ENCODE measurements at places on chromosomes 4 and X.

DNA sequence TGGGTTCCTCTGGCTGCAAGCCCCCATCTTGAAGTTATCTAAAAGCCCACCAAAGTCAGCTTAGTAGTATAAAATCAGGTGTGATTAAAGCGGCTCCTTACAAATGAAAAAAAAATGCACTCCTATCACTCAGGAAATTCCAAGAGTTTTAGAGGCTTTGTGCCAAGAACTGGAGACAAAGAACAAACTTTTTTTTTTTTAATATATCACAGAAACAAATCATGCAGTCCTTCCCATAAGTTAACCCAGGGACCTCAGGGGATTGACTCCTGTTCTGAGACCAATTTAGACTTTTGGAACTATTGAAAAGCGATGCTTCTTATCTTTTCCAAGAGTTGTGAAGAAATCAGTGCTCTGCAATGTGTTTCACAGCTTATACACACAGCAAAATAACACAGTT is 53.6 kb downstream of the HHIP start:
- DNase-seq = no peak

- DNase-seq = no peak
Measured at GRCh38 chrX:106692425-106693065, 34.0 kb upstream of the RNF128 start.

GRCh38 chrX:15797707-15798106 is 7.4 kb downstream of the ZRSR2 start:
- no peak for DNase-seq

GRCh38 chrX:123691776-123692175 is 41.1 kb downstream of the THOC2 start:
- DNase-seq = no peak

DNA sequence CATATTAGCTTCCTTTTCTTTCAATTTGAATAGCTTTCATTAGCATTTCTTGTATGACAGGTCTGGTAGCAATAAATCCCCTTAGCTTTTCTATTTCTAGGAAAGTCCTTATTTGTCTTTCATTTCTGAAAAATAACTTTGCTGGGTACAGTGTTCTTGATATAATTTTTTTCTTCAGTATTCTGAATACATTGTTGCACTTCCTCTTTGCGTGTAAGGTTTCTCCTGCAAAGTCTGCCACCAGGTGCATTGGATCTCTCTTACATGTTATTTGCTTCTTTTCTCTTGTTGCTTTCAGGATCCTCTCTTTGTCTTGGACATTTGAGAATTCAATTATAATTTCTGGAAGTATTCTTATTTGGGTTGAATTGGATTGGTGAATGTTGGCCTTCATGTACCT is 663.7 kb downstream of the GRXCR1 start:
- DNase-seq = no peak

- peak; percentile 8 for DNase-seq
Measured at GRCh38 chr4:73142995-73143547, 73.6 kb upstream of the COX18 start.

DNA sequence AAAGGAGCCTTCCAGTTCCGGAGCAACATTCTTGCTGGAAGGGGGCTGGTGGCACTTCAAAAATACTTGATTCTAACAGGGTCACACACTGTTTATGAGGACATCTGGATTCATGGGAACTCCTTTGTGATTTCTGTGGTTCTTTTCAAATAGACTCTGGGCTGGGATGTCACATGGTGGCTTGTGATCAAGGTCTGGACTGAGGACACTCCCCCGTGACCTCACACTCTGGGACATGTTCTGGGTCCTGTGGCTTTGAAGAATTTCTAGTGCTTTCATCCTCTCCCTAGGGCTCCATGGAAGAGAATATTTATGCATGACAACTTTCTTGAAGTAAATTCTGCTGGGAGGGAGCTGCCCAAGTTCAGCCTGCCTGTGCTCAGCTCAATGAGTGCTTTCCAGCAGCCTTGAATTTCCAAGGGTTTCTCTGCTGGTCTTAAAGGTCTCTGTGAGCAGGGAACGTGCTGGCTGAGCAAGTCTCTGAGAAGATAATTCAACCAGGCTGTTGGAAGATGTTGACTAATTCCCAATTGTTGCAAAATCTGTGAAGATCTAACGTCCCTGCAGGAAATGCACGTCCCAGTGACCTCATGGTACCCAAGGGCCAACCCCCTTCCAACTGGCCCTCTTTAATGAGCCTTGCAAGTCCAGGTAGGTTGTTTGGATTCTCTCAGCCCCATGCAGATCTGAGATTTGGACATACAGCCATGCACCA is 36.3 kb downstream of the GPR143 start:
- no peak for DNase-seq

- DNase-seq = no peak
Measured at GRCh38 chr4:67103001-67103747, 442.1 kb downstream of the CENPC start.

DNA sequence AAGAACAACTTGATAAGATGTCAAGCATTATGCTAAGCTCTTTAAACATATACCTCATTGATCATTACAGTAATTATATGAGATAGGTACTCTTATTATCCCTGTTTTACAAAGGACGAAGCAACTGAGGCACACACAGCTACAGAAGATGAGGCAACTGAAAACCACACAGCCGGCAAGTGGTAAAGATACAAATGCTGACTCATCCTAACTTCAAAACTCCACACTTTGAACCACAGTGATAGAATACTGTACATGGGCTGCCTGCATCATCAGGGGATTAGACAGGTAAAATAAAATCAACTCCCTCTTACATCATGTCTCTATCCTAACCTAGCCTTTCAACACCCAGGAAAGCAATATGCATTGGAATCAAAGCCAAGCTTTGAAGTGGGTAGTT is 47.8 kb downstream of the LHFPL1 start:
- DNase-seq = no peak

GRCh38 chr4:150874338-150875226 is 140.5 kb downstream of the LRBA start:
- DNase-seq = no peak

- no peak for DNase-seq
Measured at GRCh38 chrX:14676431-14676830, 147.1 kb downstream of the GLRA2 start.

GRCh38 chr4:32003548-32003947 is 1283.4 kb downstream of the PCDH7 start:
- DNase-seq = no peak

- no peak for DNase-seq
Measured at GRCh38 chrX:136271300-136271699, 20.1 kb upstream of the MAP7D3 start.

DNA sequence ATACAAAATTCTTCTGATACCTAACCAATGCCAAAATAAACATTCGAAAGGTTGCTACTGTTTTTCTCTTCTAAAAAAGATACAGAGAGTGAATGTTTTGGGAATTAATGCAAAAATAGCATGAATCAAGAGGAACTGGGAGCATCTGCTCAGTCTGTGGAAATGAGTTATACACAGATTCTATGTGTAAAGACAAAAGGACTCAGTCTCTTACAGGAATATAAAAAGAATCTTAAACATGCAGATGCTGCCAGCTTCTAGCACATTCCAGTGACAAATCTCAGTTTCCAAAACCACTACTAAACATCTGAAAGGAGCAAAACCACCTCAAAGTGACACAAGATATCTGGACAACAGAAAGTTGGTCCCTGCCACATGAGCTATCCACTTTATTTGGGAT is 55.0 kb downstream of the PAPSS1 start:
- DNase-seq = peak; percentile 40

- peak; percentile 67 for DNase-seq
Measured at GRCh38 chr4:64158648-64159326, 250.5 kb downstream of the TECRL start.

- DNase-seq = no peak
Measured at GRCh38 chr4:93384887-93385286, 443.7 kb upstream of the ATOH1 start.

DNA sequence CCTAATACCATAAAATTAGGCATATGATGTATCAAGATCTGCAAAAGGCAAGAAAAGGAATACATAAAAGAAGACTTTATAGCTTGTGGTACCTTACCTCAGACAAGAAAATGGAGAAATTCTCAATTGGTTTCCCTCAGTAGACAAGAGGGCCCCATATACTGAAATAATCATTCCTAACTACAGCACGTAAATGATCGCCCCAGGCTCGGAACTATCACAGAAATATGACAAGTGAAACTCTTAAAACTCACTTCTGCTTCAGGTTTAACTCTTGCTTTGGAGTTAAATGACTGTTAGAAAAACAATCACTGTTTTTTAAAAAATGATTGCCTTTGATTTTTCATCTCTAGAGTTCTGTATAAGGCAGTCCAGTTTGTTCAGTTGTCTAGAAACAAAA is 38.6 kb upstream of the NAP1L5 start:
- DNase-seq = no peak

GRCh38 chr4:71494539-71494938 is 155.7 kb downstream of the SLC4A4 start:
- no peak for DNase-seq

- DNase-seq = no peak
Measured at GRCh38 chr4:184423003-184423686, 51.2 kb downstream of the IRF2 start.

- no peak for DNase-seq
Measured at GRCh38 chr4:38803833-38804653, 548 bp downstream of the TLR1 start.

DNA sequence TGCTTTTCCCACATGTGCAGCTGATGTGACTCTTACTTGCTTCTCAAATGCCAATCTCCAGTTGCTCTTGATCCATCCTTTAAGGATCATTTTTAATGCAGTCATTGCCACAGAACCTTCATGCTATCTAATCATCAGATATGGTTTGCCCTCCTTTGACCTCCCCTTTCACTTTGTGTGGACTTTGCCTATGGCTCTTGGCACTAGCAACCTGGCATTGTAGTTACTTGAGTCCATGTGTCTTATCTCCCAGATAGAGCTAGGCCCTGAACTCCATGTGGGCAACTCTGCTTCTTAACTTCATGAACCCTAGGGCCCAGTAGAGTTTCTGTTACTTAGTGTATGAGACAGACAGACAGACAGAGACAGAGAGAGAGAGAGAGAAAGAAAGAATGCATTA is 41.6 kb downstream of the MTM1 start:
- no peak for DNase-seq

DNA sequence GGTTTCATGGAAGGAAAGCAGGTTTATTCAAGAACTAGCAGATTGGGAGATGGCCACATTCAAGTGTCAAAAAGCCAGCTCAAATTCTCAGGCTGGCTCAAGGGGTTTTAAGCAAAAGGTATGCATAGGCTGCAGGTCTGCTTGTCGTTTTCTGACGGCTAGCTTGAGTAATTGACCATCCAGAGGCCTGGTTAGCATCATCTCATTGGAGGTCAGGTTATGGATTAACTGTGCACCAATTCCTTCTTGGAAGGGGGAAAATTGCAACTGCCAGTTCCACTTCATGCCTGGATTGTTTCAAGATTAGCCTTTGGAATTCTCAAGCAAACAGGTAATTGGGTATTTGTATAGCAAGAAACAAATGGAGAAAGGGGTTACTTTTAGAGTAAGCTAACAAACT is 62.1 kb downstream of the FUNDC1 start:
- no peak for DNase-seq

GRCh38 chr4:142264961-142265360 is 581.1 kb downstream of the INPP4B start:
- no peak for DNase-seq

GRCh38 chr4:16158504-16158852 is 67.8 kb downstream of the TAPT1 start:
- no peak for DNase-seq

- no peak for DNase-seq
Measured at GRCh38 chrX:24542756-24543155, 77.7 kb downstream of the PDK3 start.

- no peak for DNase-seq
Measured at GRCh38 chr4:15888515-15888914, 50.0 kb downstream of the FGFBP1 start.

GRCh38 chrX:135024526-135024925 is 2.2 kb upstream of the RTL8B start:
- no peak for DNase-seq

- no peak for DNase-seq
Measured at GRCh38 chr4:77790146-77790545, 29.0 kb downstream of the CNOT6L start.

- DNase-seq = no peak
Measured at GRCh38 chr4:11529625-11530201, 101.0 kb upstream of the HS3ST1 start.

GRCh38 chrX:63750811-63751210 is 34.2 kb downstream of the ARHGEF9 start:
- DNase-seq = no peak

GRCh38 chr4:43457866-43458265 is 565.4 kb downstream of the GRXCR1 start:
- DNase-seq = no peak

DNA sequence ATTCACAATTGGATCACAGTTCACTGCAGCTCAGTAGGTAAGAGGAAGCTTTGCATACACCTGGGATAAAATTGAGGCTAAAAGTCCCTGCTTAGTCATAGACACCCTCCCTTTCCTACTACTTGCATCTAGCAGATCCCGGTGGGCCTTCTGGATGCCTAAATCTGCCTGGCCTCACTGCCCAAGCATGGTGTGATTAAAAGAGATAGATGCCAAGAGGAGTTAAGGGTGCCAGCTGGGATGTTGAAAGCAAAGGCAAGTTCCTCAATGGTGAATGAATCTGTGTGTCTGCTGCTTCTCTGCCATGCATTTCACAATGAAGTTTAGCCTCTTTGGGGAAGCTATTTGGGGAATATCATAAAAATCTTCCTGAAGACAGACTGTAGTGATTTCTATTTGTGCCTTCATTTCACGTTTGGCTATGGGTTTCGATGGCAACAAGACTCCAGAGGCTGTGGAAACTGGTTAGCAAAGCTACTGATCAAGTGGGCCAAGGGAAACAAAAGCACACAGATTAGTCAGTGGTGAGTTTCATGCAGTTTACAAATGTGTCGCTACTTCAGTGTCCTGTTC is 534.0 kb downstream of the ANKRD50 start:
- DNase-seq = no peak

DNA sequence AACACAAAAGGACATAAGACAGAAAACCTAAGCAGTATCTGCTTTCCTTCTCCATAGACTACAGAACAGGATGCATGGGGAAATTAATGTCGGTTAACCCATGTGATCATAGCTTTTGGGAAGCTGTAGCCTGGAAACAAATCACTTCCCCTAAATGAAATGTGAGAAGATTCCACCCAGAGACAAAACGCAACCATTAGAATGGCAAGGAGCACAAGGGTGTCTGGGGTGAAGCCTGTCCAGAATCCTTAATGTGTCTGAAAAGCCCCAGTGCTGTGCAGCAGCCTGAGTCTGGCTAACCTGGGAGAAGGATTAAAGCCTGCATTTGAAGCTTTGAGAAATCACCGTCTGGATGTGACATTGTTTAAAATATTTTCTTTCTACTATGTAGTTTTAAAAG is 213.3 kb downstream of the ANKRD50 start:
- no peak for DNase-seq

GRCh38 chrX:128622296-128622695 is 570.1 kb upstream of the ACTRT1 start:
- DNase-seq = no peak

- DNase-seq = no peak
Measured at GRCh38 chr4:39324446-39324845, 41.7 kb downstream of the RFC1 start.

GRCh38 chr4:113540859-113541258 is 220.7 kb downstream of the CAMK2D start:
- DNase-seq = no peak
